ENCODE measurements at places on chromosomes 3 and 15.

DNA sequence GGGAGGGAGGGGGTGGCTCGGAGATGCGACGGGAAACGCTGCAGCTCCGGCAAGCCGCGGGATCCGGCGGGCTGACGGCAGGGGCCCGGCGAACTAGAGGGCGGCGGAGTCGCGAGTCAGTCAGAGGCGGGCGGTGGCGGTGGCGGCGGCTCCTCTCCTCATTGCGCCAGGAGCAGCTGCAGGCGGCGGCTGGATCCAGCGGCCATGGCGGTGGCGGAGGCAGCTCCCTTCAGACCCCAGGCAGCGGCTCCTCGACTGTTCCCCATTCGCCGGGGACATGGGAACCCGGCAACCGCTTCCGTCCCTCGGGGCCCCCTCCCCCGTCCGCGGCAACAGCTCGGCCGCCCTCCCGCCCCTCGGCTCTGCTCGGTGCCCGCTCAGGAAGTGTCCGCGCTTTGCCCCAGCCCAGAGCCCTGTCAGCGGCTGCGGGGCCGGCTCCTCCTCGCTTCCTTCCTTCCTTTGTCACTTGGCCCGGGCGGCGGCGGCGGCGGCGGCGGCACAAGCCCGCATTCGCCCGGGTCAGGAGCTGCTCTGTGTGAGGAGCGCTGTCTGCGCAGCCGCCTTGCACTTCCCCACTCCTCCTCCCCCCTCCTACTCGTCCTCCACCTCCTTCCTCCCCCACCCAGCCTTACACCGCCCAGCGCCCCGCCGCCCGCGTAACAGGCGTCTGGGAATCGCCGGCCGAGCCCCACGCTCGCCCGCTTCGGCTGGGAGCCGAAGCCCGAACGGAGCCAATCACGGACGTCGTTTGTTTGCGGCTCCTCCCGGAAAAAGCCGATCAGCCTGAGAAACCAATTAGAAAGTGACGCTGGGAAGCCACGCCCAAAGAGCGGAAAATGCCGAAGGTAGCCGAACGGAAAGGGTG lies at the start of gene GSK3B:
TSS of gene GSK3B (minus strand) at position 537 of the 865 bp plus-strand sequence. CDS start 1,013 bp downstream, outside the sequence.
- peak; percentile 76 for DNase-seq

DNA sequence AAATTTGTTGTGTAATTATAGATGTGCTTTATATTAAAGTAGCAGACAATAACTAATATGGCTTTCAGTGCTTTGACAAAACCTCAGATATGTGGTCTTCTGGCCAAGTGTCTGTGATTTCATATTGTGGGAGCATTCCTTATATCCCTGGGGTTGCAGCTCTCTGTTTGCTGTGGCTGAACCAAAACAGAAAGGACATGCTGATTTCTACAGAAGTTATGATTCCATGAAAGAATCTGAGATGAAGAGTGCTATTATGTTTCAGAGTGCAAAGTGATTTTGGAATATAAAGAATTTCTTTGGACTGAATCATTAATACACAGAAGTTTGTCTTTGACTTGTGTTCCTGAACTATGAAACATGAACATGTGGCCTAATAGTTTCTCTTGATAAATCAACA lies 36.5 kb downstream of the CDV3 start:
- no peak for DNase-seq

- no peak for DNase-seq
Measured at GRCh38 chr15:75661100-75661755, 13.5 kb downstream of the SNX33 start.

DNA sequence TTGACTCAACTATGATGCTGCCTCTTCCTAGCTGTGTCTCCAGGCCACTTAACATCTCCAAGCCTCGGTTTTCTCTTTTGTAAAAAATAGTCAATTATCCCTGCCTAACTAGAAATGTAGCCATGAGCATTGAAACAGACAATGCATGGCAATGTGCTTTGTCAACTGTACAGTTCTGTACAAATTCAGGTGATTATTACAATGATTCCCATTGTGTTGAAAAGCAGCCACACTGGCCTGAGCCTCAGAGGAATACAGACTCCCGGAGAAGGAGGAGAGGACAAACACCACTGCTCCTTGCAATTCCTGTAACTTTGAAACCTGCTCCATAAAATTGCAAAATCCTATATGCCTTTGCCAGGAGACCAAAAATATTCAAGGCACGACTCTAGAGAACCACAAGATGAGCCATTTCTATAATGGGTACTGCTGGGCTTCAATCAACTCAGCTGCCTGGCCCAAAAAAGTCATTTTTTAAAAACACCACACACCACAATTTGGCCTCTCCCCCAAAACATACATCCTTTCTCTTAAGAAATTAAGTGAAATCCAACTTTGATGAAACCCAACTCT lies 28.6 kb downstream of the DAPK2 start:
- no peak for DNase-seq

DNA sequence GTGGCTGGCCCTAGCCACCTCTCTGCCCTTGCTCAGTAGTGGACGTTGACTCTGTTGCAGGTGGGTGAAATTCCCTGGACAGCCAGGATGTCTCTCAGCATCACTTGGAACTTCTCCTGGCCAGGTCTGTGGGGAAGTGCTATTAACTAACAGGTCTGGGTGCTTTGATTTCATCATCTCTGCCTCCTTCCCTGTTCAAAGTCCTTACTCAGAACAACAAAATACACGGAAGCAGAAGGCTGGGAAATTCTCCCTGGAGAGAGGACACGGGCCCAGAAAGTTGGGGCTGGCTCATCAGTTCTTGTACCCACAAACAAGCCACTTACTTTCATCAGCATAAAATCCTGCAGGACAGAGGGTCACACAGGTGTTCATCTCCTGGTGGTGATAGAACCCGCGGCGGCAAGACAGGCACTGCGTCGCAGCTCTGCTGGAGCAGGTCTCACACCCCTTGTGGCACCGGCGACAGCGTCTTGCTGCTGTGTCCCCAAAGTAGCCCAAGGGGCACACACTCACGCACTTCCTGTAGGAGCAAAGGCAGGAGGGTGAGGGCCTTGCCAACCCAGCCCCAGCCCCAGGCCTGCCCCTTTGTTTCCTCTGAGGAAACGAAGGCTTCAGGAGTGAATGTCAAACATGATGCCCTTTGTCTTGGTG lies 29.6 kb upstream of the SNRPA1 start:
- peak; percentile 25 for DNase-seq

GRCh38 chr3:11634081-11634635 lies 9.6 kb downstream of the VGLL4 start:
- DNase-seq, result no peak

DNA sequence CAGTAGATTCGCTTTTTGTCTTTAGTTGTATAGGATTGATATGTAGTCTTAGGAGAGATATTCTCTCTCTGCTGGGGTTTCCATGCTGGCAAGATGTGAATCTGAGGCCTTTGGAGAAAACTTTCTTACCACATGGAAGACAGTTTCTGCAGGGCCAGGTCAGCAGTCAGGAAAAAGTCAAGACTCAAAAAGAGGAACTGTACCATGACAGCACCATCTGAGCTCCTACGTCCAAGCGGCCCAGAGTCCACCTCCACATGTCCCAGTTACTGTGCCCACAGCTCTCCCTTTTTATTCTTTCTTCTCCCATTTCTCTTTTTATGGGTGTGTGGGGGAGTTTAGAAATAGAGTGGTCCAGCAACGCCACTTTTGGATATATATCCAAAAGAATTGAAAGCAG lies 172.0 kb downstream of the MTHFS start:
- DNase-seq, result no peak

DNA sequence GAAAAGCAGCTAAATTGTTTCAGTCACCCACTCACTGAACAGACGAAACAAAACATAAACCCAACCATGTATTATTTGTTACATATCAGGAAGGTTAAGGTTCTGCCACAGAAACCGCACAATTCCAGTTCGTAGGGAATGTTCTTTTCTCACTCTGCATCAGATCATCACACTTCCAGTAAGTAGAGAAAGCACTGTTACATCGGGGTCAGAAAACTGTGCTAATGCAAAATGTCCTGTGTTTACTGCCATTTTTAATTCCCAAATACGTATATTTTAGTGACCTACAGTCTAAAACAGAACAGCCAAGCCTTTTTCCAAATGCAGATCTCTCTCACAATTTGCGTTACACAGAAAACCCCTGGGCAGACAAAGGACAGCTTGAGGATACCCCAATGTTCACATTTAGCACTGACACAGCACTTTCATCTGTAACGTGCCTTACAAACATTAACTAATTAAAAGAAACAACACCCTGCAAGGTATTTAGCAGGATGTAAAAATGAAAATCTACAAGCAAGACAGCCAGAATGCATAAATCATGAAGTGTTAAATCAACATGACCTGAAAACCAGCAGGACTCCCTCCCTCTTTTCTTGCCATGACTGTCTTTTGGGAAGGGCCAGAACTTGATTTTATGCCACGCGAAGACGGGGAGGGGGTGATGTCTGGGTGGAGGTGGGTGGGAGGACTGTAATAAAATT lies 34.8 kb upstream of the SKIL start:
- DNase-seq, result no peak

DNA sequence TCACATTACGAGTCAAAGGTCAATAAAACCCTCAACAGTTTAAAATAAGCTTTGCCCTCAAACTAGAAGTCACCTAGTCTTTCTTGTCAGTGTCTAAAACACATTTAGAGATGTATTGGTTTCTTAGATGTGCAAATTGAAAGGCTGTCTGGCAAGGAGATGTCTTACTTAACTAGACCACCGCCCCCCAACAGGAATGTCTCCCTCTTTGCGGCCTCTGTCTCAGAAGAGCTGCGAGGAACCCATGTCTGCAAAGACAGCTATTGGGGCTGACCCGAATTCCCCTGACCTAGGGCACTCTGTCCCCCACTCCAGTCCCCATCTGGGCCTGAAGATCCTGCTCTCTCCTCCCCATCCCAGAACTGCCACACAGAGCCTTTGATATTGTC lies 46.3 kb downstream of the ZIC4 start:
- no peak for DNase-seq

- no peak for DNase-seq
Measured at GRCh38 chr3:162369306-162369705, 872.7 kb downstream of the OTOL1 start.

DNA sequence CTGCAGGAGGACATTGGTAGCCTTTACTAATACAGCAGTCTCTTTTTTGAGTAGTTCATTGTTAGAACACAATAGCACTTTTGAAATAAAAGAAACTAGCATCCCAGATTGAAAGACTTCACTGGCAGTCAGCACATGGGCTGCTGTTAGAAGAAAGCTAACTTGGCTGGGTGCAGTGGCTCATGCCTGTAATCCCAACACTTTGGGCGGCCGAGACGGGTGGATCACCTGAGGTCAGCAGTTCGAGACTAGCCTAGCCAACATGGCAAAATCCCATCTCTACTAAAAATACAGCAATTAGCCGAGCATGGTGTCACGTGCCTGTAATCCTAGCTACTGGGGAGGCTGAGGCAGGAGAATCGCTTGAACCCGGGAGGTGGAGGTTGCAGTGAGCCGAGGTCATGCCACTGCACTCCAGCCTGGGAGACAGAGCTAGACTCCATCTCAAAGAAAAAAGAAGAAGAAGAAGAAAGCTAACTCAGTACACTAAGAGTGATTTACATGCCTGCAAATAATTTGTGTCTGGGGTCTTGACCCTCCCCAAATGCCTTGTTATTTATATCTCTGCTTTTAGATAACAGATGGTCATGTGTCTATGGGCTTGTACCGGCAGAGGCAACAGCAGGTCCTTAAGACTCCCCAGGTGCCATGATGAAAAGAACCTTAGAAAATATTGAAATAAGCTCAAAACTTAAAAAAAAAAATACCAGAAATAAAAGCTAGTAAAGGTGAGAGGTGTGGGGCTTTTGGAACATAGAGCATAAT lies 9.7 kb downstream of the TPM1 start:
- DNase-seq, result no peak

GRCh38 chr15:60830479-60830878 lies 351.5 kb upstream of the ICE2 start:
- DNase-seq, result no peak

DNA sequence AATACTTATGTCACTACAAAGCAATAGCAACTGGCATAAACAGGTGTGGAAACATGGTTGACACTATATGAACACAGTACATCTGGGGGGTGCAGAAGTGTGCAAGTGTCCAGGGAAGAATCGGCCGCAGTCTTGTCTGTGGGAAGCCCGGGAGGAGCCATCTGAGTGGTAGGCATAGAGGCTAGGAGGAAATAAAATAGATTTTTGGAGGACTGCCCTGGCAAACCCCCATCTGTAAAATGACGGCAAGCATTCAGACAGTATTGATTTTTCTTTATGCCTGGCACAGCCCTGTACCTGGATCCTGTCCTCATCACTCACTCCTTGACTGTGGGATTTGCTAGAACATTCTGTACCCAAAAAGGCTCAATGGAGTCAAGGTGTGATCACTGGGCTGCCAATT lies 31.3 kb downstream of the THSD4 start:
- no peak for DNase-seq

- no peak for DNase-seq
Measured at GRCh38 chr3:1971780-1972179, 126.9 kb upstream of the CNTN4 start.

DNA sequence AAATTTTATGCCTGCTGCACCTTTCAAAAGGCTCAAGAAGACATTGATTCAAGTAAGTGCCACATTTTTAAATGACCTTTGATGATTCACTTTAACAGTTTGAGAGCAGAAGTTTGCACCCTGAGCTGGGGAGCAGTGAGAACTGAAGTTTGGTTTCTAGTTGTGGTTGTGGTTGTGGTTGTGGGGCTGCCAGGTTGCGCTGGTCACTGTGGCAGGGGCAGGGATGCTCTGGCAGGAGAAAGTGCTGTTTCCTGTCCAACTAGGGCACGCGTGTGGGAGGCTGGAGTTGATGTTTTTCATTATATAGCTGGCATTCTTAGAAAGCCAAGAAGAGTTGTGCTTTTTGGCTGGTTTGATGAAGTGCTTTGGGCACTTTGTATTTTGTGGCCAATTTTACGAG lies 339.7 kb upstream of the NR2F2 start:
- DNase-seq, result no peak

DNA sequence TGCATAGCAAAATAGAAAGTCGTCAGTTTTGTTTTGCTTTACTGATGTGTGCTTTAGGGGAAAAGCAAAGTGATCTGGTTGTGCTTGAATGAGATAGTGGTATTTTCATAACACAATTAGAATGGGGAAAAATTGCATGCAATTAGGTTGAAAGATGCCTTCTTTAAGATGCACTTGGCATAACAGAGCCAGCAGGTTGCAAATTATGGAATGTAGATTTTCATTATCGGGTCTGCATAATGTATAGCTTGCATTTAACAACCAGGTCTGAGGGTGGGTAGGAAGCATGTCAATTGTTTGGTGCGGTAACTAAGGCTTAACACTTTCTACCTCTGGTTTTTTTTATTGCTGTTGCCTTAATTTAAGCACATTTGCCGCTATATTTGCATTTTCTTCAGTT lies 370.7 kb upstream of the MCTP2 start:
- no peak for DNase-seq

Data from activated naive CD4-positive, alpha-beta T cell treated with anti-CD3 and anti-CD28 coated beads, Interleukin-2, amount 50 U/mL, for 72 hours (primary cell).